Cerebellum (tissue), 4 donors: ENCODE measurements at places on chromosomes 1 and 21.

DNA sequence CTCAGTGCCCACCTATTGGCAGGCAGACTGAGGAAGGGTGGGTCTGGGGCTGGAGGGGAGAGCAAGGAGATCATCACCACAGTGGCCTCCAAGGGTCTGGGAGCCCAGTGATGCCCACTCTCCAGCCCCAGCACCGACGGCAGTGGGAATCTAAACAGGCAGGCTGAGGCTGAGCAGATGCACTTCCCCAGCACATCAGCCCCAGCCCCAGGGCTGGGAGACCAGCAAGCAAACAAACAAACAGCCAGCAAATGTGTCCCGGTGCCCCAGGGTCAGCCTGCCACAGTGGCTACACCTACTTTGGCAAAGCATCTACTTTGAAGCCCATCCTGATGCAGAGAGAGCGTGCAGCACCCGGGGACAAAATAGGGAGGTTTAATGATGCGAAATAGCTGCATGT lies 216.3 kb upstream of the ZC3H12A start:
- DNase-seq, result no peak

GRCh38 chr1:187032316-187032981 lies 203.7 kb downstream of the PLA2G4A start:
- DNase-seq, result no peak

GRCh38 chr1:115596080-115596780 lies 45.5 kb upstream of the VANGL1 start:
- no peak for DNase-seq

GRCh38 chr1:45258059-45258650 lies 51.8 kb upstream of the ZSWIM5 start:
- DNase-seq, result no peak

DNA sequence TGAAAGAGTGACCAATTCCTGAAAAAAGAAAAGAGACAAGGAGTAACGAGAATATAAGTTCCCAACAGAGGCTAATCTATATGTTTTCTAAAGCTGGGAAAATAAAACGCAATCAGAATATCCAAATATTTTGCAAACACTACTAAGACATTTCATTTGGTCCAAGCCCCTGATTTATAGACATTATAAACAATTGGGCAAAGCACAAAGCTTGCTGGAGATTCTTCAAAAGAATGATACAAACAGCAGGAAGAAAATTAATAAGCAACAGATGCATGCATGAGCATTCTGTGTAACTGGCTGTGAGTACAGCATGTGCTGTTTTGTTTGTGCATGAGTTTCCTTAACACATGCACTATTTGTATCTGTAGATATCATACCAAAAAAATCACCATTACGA lies 552.9 kb downstream of the LTN1 start:
- DNase-seq, result no peak

- DNase-seq, result no peak
Measured at GRCh38 chr1:212600980-212601379, 7.6 kb upstream of the ATF3 start.

GRCh38 chr1:161094481-161094880 lies 3.7 kb upstream of the KLHDC9 start:
- DNase-seq, result no peak

DNA sequence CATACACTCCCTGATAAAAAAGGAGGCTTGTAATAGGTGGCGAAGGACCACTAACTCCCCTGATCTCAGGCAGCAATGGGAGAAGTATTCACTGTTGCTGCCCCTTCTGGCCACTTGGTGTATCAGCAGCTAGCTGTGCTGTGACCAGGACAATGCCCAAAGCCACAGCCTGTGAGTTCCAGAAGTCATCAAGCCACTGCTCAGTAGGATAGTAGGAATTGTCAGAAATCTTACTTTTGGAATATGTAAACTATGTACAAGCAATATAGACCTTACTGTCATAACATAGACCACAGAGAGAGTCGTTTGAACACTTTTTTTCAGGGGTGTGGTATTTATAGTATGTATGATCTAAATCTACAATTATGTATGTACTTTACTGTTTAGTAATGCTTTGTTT lies 248.3 kb upstream of the CAMK1G start:
- DNase-seq, result peak; percentile 26

DNA sequence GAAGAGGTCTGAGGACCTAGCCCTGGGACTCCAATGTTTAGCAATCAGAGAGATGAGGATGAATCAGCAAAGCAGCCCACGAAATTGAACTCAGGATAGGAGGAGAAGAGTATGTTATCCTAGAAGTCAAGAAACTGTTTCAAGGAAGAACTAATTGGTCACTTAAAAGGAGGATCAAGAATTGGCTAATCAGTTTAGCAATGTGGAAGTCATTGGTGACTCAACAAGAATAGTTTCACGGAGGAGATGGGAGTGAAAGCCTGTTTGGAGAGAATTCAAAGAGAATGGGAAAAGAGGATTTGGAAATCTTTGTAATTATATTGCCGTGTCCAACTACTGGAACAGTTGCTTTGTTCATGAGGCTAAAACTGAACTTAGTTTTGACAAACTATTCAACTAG lies 7.4 kb downstream of the HMCN1 start:
- DNase-seq, result no peak

GRCh38 chr1:7555391-7556185 lies 215.5 kb upstream of the VAMP3 start:
- DNase-seq, result no peak

GRCh38 chr1:19101244-19101643 lies 108.8 kb downstream of the UBR4 start:
- DNase-seq, result no peak

DNA sequence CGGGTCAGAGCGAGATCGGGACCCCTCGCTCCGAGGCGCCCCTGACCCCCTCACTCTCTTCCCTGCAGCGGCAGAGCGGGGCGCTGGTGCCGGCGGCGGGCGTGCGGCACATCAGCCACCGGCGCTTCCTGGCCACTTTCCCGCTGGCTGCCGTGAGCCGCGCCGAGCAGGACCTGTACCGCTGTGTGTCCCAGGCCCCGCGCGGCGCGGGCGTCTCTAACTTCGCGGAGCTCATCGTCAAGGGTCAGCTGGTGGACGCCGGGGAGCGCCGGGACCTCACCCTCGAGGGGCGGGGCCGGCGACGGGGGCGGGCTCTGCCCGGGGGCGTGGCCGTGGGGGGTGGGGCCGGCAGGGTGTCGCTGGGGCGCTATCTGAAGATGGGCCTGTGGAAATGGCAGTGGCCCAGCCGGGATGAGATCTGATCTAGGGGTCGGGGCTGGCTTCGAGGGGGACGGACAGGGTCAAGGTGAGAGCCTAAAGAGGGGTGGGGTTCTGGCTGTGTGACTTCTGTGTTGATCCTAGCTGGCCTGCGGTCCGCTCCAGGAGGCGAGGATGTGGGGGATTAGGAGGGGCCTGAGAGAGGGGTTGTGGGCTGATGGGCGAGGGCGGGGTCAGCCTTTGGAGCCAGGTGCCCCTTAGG lies 23.6 kb downstream of the PTPRU start:
- peak; percentile 40 for DNase-seq

DNA sequence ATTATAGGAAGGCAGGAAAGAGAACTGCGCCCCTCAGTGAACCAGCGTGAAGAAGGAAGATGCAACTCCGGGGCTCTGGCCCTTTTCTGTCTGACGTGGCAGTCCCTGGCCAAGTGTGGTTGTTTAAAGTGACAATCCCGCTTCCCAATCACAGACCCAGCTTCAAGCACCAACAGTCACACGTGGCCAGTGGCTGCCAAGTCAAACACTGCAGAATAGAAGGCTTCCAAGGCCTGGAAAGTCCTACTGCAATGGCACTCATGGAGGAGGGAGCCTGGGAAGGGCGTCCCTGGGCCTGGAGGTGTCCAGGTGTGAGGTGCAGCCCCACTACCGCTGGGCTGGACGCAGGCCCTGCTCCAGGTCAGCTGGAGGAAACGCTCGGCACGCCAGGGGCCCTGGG lies 143.8 kb downstream of the CASZ1 start:
- no peak for DNase-seq

DNA sequence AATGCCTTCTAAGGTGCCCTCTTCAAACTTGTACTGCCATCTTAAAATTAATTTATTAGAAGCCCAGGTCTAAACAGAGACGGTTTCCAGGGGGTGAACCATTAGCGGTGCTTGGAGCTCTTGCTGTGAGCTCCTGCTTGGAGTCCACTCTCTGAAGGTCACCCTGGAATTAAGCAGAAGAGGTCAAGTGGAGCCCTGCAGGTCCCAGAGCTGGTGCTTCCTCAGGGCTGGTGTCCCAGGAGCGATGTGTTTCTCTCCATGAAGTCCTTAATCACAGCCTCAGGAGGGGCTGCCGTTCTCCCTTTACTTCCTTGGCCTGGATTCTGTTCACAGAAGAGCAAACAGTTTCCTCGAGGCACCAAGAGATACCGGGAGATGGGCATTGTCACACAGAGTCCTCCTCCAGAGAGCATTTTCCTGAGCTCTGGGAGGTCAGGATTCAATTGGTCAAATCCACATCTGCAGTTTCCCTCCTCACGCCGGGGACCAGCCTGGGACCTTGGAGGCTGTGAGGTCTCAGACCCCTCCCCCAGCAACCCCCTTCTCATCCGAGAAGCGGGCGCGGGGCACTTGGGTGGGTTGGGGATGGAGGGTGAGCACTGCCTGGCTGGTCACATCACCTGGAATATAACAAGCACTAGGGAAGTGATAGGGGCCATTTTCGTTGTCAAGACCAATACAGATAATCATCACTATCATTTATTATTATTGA lies 310.4 kb downstream of the AJAP1 start:
- no peak for DNase-seq

GRCh38 chr1:208219659-208220282 lies 24.4 kb downstream of the PLXNA2 start:
- DNase-seq, result no peak

DNA sequence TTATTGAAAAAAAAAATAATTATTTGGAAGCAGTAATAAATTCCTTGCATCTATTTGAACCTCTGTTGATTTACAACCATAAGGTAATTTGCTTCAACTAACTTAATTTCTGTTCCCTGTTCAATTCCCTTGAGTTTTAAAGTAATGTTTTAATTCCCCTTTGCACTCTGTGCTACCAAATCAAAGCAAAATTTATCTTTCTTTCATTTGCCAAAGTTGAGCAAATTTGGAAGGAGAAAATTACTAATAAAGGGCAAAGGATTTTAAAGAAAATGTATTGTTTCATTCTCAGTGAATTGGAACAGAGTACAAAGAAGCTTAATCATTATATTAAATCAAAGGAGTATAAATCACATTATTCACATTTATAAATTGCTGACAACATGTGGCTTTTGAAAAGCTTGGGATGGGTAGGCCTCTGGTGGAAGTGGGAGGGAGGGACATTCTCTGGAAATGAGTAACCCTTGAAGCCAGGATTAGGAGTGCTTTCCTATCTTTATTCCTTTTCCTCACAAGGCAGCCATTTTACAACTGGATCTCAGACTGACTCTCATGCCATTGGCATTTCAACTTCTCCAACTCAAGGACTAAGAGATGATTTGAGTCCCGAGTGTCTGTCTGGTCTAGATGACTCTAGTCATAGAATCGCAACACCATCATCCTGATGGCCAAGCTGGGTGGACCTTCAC lies 331.6 kb upstream of the DUSP10 start:
- DNase-seq, result no peak

DNA sequence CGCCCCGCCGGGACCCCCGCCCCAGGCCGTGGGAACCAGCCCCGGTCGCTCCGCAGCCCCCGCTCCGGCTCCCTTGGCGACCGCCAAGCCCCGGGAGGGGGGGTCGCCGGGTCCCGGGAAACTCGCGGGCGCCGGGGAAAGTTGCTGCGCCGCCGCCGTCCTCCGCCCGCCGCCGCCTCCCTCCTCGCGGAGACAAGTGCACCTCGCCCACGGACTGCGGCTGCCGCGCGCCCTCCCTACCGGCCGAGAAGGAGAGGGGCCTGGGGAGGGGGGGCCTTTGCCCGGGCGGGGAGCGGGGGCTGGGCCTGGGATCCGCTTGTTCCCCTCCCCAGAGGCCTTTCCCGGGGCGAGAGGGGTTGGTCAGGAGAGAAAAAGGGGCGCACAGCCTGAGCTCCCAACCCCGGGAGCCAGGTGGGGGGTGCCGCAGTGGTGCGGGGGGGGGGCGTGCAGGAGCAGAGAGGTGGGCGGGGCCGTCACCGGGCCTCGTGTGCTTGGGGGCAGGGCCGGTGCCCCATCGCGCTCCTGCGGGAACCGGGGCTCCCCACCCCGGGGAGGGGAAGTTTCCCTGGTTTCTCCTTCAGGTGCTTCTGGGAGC lies 592 bp downstream of the AGRN start:
- DNase-seq, result no peak

- no peak for DNase-seq
Measured at GRCh38 chr1:5125208-5125607, 470.8 kb downstream of the AJAP1 start.

GRCh38 chr1:19079541-19080472 lies 123.3 kb upstream of the IFFO2 start:
- no peak for DNase-seq
